ENCODE measurements at places on chromosomes 3 and 15.

- DNase-seq, result no peak
Observed at GRCh38 chr3:55639896-55640765, 153.0 kb upstream of the WNT5A start.

DNA sequence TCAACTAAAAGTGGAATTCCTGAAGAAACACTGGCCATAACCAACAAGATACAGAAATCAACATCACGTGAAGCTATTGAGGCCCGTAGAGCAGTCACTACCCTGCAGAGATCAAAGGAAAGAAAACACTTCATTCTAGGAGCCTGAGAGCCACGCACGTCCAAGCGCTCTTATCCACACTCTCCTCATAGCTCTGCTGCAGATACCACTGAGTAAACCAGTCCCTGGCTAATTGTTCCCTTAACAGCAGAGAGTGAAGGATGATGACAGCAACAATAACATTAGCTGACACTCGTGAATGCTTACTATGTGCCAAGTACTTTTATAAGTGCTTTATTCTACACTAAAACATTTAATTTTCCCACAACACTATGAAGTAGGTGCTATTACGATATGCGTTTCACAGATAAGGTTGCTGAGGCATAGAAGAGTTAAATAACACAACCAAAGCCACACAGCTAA is 271.0 kb upstream of the GADL1 start:
- DNase-seq, result no peak

- DNase-seq, result no peak
Observed at GRCh38 chr3:13072239-13072599, 1.0 kb downstream of the IQSEC1 start.

DNA sequence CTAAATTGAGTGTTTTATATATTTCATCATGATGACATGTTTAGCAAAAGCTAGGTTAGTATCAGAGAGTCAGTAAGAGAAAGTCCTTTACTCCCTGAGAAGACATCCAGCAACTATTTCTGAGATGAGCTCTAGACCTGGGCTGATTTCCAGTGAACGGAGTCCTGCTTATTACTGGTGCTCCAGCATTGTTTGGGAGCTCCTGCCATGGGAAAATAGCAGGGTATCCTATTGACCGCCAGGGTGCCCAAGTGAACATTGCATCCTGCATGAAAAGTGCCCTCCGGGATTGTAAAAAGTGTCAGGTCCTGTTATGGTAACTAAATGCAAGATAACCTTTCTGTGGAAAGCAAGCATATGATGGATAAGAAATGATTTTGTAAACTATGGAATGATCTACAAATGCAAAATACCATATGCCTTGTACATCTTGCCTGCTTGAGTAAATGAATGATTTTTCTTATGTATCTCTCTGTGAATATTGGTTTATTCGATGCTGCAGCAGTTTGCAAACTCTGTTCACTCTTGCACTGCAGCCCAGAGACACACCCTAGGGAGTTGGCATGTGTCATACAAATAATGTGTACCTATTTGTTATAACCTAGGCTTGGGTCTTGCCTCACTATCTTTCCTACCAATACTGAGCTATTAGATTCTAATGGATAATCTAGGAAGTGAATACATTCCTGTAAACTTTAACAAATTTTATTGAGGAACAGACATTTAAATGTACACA is 96.7 kb downstream of the IL5RA start:
- no peak for DNase-seq

DNA sequence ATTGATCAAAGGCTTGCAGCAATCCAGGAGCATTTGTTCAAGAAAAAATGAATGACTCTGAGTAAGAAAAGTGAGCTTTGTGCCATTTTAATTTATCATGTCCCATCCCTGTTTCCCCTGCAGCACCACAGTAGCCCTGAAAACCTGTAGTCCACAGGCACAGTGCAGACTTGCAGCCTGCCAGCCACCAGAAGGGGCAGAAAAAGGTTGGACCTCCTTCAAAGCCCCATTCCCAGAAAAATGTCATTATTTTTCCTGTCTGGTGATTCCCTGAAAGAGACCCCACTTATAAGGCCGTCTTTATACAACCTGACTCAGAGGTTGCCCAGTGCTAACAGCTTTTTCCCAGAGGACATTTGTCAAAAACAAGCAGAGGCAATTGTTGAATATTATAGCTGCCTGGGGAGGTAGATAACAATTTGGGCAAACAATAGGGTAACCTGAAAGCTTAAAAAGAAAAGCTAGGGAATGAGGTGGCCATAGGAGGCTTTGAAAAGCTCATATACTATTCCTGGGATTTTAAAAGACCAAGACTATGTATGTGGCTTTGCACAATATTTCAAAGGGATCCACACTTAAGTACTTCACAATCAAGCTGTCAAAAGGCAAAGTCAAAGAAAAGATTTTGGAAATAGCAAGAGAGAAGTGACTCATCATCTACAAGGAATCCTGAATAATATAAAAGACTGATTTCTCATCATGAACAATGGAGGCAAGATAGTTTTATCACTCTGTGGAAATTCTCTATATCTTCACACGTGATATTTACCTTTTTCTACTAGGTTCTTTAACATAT is 136.8 kb upstream of the PLXNA1 start:
- DNase-seq, result no peak

DNA sequence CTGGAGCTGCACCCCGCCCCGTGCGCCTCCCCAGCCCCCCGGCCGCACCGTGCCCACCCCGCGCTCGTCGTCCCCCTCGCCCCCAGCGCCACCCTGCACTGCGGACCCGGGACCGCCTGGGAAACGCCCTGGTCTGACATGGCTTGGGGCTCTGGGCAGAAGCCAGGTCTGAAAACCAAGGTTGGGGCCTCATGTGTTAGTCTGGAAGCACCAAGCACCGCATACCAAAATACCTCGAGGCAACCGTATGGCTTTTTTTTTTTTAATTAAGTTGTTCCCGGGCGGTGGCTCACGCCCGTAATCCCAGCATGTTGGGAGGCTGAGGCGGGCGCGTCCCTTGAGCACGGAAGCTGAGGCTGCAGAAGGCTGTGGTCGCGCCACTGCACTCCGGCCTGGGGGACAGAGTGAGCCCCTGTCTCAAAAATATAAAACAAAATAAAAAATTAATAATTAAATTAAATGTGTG is 91.5 kb upstream of the CHD2 start:
- no peak for DNase-seq

DNA sequence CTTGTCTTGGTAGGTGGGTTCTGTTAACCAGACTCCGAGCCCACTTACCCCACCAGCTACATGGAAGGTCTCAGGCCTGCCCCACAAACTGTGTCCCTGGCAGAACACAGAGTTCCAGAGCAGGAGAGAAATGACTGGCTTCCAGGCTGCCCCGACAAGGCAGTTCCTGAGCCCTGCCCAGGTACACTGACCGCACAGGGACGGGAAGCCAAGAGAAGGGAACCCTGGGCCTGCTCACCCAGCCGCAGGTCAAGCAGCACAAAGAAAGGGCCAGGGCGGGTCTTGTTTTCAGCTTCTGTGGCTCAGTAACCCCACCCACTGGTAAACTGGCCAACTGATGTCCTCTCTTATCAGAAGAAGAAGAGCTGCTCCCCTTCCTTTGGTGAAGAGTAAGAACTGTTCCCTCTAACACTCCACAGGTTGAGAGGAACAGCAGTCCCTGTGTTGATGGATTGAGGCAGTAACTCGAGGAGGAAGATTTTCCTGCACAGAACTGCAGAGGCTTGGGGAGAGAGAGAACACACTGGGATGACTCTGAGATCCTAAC is 68.4 kb downstream of the CRTC3 start:
- no peak for DNase-seq

GRCh38 chr3:25903371-25904129 is 113.7 kb downstream of the OXSM start:
- no peak for DNase-seq

GRCh38 chr15:33111041-33111451 is 83.5 kb downstream of the FMN1 start:
- DNase-seq, result no peak

GRCh38 chr3:155339052-155339451 is 45.6 kb upstream of the STRIT1 start:
- no peak for DNase-seq

- DNase-seq, result no peak
Observed at GRCh38 chr3:15645740-15646501, 44.4 kb downstream of the BTD start.

GRCh38 chr15:86138798-86139197 is 59.1 kb downstream of the AGBL1 start:
- DNase-seq, result no peak

GRCh38 chr3:95798628-95799027 is 1015.8 kb upstream of the EPHA6 start:
- no peak for DNase-seq

DNA sequence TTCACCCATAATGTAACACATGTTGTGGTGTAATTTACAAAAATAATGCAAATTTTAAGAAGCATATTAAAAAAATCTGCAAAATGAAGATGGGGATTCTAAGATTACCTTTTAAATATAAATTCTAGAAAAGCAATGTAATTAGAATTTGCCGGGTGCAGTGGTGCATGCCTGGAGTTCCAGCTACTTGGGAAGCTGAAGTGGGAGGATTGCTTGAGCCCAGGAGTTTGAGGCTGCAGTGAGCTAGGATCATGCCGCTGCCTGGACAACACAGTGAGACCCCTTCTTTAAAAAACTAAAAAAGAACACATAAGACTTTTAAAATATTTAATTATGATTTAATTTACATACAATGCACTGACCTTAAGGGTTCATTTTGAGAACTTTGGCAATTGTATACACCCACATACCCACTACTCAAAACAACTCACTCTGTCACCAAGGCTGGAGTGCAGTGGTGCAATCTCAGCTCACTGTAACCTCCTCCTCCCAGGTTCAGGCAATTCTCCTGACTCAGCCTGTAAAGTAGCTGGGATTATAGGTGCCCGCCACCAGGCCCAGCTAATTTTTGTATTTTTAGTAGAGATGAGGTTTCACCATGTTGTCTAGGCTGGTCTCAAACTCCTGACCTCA is 134.0 kb upstream of the TBL1XR1 start:
- DNase-seq, result no peak

DNA sequence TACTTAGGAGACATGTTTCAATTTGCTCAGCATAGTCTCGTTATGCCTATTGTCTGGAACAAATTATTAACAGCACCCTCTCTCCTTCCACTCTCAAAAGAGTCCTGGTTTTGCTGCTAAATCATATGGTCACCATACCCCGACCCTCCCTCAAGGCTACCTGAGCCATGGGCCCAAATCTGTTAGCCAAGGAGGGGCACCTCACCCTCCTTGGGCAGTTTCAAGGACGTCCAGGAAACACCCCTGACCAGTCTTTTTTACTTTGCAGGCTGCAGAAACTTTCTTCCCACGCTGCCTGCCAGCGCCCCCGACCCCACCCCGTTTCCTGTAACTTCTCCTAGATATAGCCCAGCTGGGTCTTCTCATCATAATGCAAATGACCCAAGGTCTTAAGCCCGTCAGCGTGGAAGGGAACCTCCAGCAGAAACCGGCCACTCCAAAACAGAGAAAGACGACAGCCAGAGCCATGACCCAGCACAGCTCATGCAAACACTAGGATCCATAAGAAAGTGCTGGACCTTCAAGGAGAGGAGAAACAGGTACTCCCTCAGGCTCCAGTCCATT is 62.3 kb downstream of the ADCY5 start:
- no peak for DNase-seq

- peak; percentile 76 for DNase-seq
Observed at GRCh38 chr3:127791221-127791913, 30.9 kb downstream of the MGLL start.

DNA sequence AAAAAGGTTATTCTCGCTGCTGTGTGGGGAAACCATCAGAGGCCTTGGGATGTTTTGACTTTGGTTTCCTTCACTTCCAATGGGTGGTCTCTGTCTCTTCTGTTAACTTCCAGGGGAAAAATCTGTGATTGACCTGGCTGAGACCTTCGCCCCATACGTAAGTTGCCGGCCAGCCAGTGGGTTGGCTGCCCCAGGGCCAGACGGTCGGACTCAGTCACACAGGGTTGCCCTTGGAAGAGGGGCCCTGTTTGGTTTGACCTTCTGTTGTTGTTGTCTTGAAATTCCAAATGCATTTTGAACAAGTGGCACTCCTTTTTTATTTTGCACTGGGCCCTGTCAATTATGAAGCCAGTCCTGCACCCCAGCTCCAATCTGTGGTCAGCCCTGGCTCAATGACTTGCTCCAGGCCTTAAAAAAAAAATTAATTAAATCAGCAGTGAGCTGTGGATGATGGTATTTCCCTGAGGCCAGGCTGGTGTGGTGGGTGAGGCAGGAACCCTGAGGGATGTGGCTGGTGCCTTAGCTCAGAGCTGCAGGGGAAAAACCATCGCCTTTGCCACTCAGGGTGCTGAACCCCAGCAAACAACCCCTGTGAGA is 4.5 kb downstream of the FAM107A start:
- no peak for DNase-seq

DNA sequence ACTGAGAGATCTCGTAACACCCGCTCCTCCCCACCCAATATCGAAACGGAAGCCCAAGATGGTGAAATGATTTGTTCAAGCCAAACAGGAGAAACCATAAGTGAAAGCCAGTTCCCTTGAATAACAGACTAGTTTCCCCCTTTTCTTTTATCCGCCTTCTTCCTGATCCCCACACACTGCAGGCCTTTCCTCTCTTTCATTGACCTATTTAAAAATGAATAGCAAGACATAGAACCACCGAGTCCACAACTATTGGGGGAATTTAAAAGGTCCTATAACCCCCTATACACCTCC is 382 bp upstream of the COX17 start:
- DNase-seq, result no peak

DNA sequence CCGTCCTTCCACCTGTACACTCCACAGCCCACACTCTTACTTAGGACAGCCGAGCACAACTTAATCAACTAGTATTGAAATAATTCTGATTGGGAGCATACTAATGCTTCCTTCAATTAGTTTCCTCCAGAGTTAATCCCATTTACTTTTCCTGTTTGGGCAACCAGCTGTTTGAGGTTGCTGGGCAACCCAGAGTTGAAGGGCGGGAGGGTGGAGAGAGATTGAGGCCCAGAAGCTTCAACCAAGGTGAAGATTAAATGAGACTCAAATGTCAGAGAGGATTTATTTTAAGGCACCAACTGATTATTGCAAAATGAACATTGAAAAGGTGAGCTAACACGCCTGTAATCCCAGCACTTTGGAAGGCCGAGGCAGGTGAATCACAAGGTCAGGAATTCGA is 428.5 kb upstream of the SEMA6D start:
- no peak for DNase-seq

GRCh38 chr3:52026041-52026440 is 30.3 kb downstream of the DUSP7 start:
- no peak for DNase-seq

DNA sequence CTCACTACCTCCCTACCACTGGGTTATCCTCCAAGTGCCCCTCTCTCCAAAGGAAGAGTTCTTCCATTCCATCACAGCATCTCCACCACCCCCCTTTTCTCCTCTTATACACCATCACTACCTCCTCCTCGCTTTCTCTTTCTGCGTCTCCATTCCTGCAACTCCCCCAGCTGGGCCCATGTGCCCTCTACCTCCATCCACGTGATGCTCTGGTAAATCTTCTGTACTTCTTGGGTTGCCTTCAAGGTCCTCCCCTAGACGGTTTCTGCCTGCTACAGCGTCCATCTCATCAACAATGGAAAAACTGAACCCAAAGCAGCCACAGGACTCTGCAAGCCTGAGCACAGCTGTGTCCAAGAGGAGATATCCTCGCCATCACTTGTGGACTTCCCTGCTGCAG is 129.5 kb upstream of the SLCO3A1 start:
- DNase-seq, result no peak

GRCh38 chr3:63896332-63897030 is 15.7 kb downstream of the SCAANT1 start:
- no peak for DNase-seq
